Thymus (tissue), 14 donors: ENCODE measurements at places on chromosomes 6 and 20. TPM values are rescaled to one million over a fixed set of nuclear protein-coding genes. Genes with fewer than 3 reads are reported as not detected.
A peak's percentile ranks its signal among the peaks of the same experiment; 100 is the strongest.

- H3K27me3 ChIP-seq: no peaks in the 10 kb centered on the region
- no peak overlapping the region for H3K27ac ChIP-seq
- H3K36me3 ChIP-seq: no peaks in the 10 kb centered on the region
- no peak for DNase-seq
These were observed 64.6 kb downstream of the ZC2HC1B start for GRCh38 chr6:143928853-143929252.

DNA sequence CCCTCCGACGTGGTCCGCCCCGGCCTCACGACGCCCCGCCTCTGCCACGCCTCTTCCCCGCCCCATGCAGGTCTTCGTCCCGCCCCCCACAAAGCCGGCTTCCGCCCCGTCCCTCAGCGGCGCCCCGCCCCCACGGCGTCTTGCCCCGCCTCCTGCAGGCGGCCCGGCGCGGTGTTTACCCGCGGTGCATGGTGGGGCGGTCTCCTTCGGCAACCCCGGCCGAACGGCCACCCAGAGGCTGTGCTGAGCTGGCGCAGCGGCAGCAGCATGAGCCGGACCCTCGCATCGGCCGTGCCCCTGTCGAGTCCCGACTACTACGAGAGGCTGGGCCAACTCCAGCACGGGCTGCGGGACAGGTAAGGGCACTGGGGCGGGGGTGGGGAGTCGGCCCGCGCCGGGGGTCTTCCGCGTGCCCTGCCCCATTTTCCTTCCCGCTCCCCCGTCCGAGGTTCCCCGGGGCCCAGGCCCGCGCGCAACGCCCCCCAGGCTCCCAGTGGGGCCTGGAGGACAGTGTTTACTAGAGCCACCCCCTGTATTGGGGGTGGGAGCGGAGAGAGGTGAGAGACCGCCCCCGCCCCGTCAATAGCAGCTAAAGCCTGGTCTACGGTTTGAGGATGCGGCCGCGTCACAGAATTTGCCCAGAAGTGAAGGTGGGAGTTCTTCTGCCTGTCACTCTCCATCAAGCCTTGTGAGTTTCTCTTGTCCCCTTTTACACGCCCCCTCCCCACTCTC lies at the start of gene KIZ:
TSS of gene KIZ (plus strand) at position 234 of the 732 bp plus-strand sequence. CDS start at position 268, 34 bp downstream.
- peaks cover 11% of the 10 kb centered on the region for H3K4me1 ChIP-seq
- peaks cover 5% of the 10 kb centered on the region for H3K27me3 ChIP-seq
- peak within 1 kb of the TSS; percentile 61 for H3K4me3 ChIP-seq
- peak; percentile 90 for DNase-seq

The PTCRA gene
- 145 TPM for total RNA-seq

The TNF gene
- 3.5 TPM for total RNA-seq

GRCh38 chr20:14446446-14446845 lies 109.0 kb upstream of the FLRT3 start:
- H3K4me1 ChIP-seq: no peaks in the 10 kb centered on the region
- H3K36me3 ChIP-seq: no peaks in the 10 kb centered on the region
- no peak overlapping the region for H3K27ac ChIP-seq
- H3K4me3 ChIP-seq: no peak overlapping the region
- no peak for DNase-seq

GRCh38 chr20:45269754-45270270 lies 15.4 kb upstream of the SLPI start:
- no peak overlapping the region for H3K4me3 ChIP-seq
- H3K4me1 ChIP-seq: no peaks in the 10 kb centered on the region
- H3K27ac ChIP-seq: no peak overlapping the region
- H3K36me3 ChIP-seq: no peaks in the 10 kb centered on the region
- H3K27me3 ChIP-seq: no peaks in the 10 kb centered on the region

The TSHZ2 gene
- 2.4 TPM for total RNA-seq

GRCh38 chr6:42498473-42499128 lies 46.9 kb upstream of the TRERF1 start:
- no peaks in the 10 kb centered on the region for H3K27me3 ChIP-seq
- DNase-seq: no peak
- no peaks in the 10 kb centered on the region for H3K4me1 ChIP-seq
- H3K36me3 ChIP-seq: no peaks in the 10 kb centered on the region
- H3K27ac ChIP-seq: no peak overlapping the region

GRCh38 chr6:160132776-160133338 lies 11.2 kb downstream of the SLC22A1 start:
- H3K4me1 ChIP-seq: no peaks in the 10 kb centered on the region
- no peak overlapping the region for H3K4me3 ChIP-seq
- no peak overlapping the region for H3K27ac ChIP-seq

The BCAS1 gene
- total RNA-seq: 0.38 TPM

The TRIM31 gene
- 0.28 TPM for total RNA-seq
